SJCRH30 (cell line): ENCODE measurements at places on chromosomes 2 and 18. TPM values are rescaled to one million over a fixed set of nuclear protein-coding genes. Genes with fewer than 3 reads are reported as not detected.

- DNase-seq, result no peak
Observed at GRCh38 chr2:62221141-62221540, 25.2 kb downstream of the B3GNT2 start.

- peak; percentile 45 for DNase-seq
Observed at GRCh38 chr2:46029332-46029811, 267.8 kb upstream of the EPAS1 start.

DNA sequence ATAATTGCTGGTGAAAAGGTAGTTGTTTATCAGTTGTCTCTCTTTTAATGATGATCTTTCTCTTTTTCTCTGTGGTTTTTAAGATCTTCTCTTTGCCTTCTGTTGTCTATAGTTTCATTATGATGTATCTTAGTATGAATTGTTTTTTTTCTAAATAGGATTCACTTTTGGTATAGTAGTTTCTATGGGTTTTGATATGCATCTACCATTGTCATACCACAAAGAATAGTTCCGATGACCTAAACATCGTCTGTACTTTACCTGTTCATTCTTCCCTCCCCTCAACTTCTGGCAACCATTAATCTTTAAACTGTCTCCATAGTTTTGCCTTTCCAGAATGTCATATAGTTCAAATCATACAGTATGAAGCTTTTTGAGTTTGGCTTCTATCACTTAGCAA is 19.6 kb downstream of the RDH14 start:
- DNase-seq, result no peak

The PAX8 gene
- 0.99 and 1.3 TPM in 2 replicates for total RNA-seq

The FNDC4 gene
- total RNA-seq, result 0.91 and 1.3 TPM in 2 replicates

- DNase-seq, result no peak
Observed at GRCh38 chr2:178152033-178152432, 39.8 kb downstream of the RBM45 start.

DNA sequence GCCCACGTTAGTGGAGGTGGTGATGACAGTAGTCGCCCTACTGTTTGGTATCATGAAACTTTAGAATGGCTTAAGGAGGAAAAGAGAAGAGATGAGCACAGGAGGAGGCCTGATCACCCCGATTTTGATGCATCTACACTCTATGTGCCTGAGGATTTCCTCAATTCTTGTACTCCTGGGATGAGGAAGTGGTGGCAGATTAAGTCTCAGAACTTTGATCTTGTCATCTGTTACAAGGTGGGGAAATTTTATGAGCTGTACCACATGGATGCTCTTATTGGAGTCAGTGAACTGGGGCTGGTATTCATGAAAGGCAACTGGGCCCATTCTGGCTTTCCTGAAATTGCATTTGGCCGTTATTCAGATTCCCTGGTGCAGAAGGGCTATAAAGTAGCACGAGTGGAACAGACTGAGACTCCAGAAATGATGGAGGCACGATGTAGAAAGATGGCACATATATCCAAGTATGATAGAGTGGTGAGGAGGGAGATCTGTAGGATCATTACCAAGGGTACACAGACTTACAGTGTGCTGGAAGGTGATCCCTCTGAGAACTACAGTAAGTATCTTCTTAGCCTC is 16.2 kb downstream of the MSH6 start:
- DNase-seq, result no peak

DNA sequence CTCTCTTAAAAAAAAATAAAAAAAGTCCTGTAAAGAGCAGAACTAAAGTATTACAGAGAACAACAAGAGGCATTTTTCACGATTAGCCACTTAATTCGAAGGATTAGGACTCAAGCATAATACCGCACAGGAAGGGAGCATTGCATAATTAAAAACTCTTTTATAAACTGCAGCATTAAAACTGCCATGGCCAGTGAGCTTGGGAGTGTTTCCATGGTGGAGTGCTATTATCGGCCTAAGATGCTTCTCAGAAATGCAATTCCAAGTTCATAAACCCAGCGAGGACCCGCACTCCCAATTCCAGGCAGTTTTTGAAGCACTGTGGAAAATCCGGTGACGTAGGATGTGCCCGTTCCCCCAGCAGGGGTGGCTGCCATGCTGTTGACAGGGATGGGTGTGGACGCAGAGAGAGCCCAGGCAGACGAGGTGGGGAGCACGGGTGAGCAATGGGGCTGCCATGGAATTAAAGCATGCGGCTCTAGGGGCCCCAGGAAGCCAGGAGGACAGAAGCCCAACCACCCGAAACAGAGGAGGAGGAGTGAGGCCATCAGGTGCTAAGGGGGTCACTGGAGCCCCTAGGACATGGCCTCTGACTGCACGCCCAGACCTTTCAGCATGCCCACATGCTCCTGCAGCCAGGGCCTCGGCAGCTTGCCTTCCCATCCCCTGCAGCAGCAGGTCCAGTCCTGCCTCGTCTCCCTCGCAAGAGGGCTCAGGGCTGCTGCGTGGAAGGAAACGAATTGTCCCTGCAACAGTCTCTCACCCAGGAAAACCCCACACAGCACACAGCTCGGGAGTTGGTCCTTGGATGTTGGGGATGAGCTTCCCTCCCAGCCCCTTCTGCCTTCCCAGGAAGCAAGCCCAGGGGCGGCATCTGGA is 233.4 kb downstream of the NDUFA10 start:
- DNase-seq, result no peak

DNA sequence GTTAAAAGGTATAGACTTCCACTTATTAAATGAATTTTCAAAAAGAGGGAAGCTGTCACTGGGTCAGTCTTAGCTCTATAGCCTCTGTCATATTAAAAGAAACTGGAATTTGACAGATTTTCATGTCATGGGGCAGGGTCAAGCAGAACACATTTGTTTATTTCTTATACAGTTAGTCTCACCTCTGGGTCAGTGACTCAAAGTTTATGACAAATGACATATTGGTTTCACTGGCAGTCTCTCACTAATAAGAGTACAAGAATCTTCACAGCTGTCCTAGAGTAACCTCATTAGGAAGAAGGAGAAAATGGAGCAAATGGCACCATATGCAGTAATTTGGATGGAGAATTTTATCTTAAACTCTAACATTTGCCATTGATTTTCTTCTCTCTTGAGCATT is 63.2 kb downstream of the MBD2 start:
- DNase-seq, result no peak

GRCh38 chr2:222897898-222898297 is 37.1 kb downstream of the ACSL3 start:
- no peak for DNase-seq

GRCh38 chr2:46942143-46942526 is 26.5 kb upstream of the MCFD2 start:
- peak; percentile 39 for DNase-seq

- no peak for DNase-seq
Observed at GRCh38 chr18:39788383-39788782, 2166.7 kb upstream of the PIK3C3 start.

DNA sequence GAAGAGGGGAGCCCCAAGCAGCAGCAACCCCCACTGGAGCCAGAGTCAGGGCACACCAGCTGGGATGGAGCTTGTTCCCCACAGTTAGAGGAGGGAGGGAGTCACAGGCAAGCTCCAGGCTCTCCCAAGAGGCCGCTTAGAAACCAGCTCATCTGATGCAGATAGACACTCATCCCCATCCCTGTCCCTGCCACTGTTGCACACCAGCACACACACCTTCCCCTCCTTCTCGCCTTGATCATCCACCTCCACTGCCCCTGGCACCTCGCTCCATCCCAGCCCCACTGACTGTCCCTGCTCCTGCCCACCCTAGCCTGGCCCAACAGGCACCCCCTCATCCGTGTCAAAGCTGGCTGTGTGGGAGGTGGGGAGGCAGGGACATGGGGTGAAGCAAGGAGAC is 1.5 kb upstream of the RUFY4 start:
- no peak for DNase-seq

- peak; percentile 71 for DNase-seq
Observed at GRCh38 chr2:68853035-68853434, 18.2 kb downstream of the BMP10 start.

GRCh38 chr2:26223018-26223417 is 21.4 kb downstream of the HADHA start:
- DNase-seq, result no peak

The UGT1A8 gene
- total RNA-seq, result not detected in 2 replicates

- no peak for DNase-seq
Observed at GRCh38 chr2:152730591-152731333, 12.3 kb downstream of the ARL6IP6 start.

DNA sequence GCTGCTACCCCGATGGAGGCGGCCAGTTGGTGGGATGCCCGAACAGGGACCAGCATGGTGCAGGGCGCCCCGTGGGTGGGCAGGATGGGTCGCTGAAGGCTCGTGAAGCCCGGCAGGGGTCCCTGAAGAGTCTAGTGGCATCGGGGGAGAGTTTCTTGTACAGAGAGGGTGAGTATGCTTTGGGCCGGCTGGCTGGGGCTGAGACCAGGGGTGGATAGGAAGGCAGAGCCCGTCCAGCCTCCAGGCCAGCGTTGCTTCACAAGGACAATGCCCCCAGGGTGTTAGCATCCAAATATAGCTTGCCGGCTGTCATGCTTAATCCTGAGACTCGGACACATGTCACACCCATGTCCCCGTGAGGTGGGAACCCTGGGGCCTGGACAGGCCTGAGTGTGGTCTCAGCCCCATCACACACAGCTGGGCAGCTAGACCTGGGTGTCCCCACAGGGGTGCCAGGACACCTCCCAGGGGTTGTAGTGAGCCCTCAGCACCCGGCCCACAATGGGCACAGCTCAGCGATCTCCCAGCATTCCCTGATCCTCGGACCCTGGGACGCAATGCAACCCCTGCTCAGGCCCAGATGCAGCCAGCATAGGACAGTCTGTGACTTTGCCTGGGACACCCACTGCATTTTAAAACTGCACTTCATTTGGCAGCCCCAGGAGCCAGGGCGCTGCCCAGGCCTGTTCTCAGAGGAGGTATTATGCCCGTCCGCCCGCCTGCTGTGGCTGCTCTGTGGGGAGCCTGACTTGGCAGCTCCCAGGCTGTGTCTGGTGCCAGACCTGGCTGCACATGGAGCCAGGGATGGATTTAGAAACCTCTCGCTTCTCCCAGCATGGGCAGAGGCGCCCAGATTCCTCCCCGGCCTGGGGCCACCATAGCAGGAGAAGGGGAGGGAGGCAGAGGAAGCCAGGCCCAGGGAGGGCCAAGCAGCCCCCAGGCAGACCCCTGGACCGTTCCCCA is 36.4 kb downstream of the RAMP1 start:
- DNase-seq, result peak; percentile 40

The AGXT gene
- total RNA-seq, result 1.3 and 1.7 TPM in 2 replicates
